Ureter (tissue), 1 donor: ENCODE measurements at places on chromosomes 7 and 10. TPM values are rescaled to one million over a fixed set of nuclear protein-coding genes. Genes with fewer than 3 reads are reported as not detected.

DNA sequence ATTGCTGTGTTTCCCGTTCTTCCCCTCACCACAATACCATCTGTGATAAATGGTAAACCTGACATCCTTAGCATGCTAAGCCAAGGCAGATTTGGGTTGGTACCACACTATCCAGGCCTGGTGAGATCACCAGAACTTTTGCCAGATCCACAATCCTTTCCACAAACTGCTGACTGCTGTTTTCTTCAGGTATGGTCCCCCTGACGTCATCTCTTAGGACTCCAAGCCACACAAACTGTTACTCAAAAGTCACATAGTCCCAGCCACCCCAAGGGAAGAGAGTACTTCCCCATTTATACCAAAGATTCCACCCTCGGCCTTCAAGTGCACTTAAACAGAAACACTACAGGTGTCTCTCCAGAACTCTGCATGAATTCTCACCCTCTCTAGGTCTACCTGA lies 34.8 kb downstream of the SLC25A13 start:
- DNase-seq = no peak

The PILRA gene
- 21.6 TPM for total RNA-seq

DNA sequence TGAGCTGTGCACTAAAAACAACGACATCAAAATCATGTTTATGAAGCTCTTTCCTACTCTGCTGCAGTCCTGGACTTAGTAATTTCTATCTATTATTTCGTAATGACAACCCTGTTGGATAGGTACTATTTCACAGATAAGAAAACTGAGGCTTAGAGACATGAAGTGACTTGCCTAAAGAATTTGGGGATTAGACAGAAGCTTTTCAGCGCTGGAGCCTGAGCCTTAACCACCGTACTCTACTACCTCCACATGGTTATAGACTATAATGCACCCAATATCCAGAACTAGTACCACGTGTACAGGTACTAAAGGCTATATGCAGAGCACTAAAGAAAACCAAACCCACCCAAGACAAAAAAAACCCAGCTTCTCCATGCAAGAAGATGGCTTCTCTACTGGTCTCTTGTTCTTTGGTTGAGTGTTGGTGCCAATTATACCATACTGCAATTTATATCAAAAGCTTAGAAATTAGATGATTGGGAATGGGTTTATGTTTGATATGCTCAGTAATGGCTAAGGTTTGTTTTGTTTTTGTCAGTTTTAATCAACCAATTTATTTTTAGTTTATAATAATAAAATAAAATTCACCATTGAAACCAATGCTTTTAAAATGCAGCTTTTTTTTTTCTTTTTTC lies 6.5 kb upstream of the SNX10 start:
- no peak for DNase-seq

- no peak for DNase-seq
These were observed 198.3 kb downstream of the WDR11 start for GRCh38 chr10:121049489-121049888.

The ACBD7 gene
- total RNA-seq = 0.86 TPM

GRCh38 chr10:78934994-78935602 lies 133.7 kb upstream of the ZMIZ1 start:
- DNase-seq = no peak

DNA sequence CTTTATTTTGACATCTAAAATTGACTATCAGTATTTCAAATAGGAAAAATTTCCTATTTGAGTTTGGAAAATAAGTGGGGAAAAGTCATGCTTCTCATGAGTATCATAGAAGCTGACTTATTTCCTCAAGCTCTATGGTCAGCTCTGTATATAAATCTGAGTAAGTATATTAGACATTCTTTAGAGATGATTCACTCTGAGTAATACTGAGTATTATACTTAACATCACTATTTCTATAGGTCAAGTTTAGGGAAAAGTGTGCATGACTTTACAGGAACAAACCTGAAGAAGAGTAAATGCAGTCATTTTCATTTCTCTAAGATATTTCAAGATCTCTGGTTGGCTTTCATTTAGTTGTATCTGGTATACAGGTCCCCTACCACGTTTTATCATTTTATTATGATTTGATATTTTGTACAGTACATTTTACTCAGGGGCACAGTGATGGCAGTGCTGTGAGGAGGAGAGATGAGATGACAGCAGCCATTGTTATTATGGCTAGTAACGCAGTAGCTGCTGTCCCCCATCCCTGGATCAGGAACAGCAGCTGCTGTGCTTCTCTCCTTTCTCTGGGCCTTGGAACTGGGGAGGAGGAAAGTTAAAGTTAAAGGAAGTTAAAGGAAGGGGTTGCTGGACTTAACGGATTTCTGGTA lies 15.2 kb downstream of the SND1 start:
- no peak for DNase-seq

DNA sequence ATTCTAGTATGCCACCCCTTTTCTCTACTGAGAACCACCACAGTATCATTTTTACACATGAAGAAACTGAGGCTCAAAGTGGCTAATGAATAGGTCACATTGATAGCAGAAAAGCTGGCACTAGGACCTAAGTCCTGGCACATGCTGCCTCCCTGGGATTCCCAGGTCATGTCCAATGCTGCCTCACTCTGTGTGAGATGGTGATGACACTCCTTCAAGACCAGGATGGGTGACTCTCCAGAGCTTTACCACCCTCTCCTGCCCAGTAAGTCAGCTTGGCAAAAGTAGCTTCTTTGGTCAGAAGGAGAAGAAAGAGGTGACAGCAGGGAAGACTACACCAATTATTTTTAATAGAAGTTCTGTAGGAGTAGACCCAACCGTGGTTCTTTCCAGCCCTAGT lies 13.3 kb upstream of the AKR1B10 start:
- DNase-seq = no peak

DNA sequence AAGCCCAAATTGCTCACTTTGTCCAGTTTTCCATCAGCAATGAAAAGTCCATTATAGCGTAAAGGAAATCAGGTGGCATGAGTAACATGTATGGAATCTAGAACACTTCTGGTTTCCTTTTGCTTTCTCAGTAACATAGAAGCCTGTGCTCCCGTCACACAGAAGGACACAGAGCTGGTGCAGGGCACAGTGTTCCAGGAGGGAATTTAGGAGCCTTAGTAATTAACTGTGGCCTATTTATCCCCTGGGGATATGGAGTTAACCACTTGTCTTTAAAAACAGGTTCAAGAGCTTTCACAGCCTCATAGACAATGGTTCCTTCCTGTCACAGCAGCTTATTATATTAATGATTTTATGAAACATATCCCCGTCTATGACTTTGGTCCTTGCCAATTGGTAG lies 189.9 kb downstream of the NEBL start:
- DNase-seq = no peak
